ENCODE measurements at places on chromosomes 6 and 20.

DNA sequence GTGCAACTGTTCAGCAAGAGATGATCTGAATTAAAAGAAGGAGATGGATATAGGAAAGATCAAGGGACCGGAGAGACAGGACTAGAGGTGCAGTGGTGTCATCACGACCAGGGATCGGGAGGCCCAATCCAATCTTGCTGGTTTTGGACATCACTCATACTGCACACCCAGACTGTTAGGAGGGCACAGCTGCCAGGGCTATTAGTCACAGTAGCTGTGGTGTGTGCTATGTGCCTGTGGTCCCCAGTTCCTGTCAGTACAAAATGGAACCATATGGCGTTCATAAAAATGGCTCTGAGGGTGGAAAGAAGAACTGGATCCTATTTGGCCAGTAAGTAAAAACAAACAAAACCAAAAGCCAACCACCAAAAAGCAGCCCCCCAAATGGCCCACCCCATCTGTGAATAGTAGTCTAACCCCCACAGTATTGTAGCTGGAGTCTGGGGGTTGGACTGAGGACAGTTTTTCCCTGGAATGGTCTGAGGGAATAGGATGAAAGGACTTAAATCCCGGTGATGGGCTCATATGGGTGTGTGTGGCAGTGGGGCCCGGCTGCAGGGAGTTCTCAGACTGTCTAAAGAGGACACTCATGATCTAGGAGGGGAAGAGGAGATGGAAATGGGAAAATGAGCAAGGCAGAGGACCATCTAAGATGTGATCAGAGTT, 9.3 kb upstream of the NNAT start:
- DNase-seq = no peak

DNA sequence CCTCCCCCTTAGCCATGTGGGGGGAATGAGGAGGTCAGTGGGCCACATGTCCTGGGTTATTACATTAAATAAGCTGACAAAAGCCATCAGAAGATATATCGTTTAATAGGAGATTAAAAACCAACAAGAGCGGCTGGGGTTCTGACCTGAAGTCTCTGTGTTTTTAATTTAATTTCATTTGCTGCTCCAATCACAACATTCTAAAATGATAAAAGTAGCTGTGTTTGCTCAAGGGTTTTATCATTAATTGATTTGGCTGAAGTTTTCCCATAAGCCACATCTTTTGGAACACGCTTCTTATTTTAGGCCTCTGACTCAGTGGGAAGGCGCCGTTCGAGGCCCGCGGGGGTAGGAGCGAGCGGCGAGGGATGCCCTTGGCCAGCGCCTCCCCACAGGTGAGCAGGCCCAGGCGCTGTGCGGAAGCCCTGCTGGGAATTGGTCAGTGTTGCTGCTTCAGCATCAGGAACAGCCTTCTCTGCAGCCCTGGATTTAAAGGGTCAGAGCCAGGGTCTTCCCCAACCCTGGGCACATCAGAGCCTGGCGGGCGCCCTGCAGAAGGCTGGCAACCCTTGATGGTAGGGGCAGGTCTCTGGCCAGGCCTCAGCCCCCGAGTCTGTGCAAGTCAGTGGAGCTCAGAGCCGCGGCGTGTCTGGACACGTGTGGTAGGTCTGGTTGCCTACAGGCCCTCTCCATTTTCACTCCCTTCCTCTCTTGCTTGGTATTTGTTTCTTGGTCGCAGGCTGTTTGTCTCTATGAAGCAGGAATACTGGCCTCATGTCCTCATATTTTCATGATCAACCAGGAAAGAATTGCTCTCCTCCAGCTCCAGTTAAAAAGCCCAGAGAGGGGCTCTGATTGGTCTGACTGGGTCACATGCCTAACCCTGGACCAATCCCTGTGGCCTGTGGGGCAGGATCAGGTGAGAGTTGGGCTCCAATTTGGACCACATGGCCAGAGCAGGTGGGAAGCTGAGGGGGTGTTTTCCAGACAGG, 30.9 kb upstream of the MLN start:
- no peak for DNase-seq

DNA sequence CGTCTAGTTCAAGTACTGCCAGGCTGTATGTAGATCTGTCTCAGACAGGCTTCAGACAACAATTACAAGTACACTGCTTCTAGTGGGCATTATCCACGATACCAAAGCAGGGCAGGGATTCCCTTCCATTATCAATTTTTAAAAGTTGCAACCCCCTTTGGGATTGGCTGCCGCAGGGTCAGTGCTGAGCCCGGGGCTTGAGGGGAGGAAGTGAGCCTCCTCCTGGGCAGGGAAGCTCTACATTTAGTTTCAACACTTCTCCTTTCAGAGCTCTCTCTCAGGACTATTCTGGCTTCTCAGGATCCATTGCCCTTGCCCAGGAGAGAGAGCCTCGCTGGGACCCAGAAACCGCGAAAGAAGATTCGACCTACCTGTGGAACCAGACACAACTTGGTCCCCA, 1.5 kb downstream of the HTR1B start:
- DNase-seq = no peak

DNA sequence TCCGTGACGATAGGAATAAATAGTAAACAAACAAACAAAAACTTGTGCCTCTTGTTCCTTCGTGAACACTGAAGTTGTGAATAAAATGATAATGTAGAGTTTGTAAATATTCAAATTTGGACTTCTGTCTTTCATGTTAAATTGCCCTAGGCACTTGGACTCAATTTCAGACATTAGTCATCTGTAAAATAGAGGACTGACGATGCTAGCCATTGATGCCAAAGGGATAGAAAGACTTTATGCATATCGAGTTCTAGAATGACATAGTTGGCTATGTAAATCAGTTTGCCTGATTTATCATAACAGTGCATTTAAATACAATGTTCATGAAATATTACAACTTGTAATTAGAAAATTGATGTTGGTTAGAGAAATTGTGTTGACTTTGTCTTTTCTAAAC, 45.9 kb upstream of the FLRT3 start:
- no peak for DNase-seq

GRCh38 chr20:43658723-43659419, 8.0 kb upstream of the MYBL2 start:
- DNase-seq = no peak

GRCh38 chr6:3265671-3266070, 6.9 kb downstream of the PSMG4 start:
- no peak for DNase-seq

GRCh38 chr20:58545565-58546415, 30.6 kb upstream of the APCDD1L start:
- DNase-seq = no peak

- DNase-seq = no peak
Measured at GRCh38 chr6:167152862-167153261, 4.9 kb downstream of the GPR31 start.

- DNase-seq = no peak
Measured at GRCh38 chr20:62897666-62898065, 28.6 kb downstream of the DIDO1 start.

DNA sequence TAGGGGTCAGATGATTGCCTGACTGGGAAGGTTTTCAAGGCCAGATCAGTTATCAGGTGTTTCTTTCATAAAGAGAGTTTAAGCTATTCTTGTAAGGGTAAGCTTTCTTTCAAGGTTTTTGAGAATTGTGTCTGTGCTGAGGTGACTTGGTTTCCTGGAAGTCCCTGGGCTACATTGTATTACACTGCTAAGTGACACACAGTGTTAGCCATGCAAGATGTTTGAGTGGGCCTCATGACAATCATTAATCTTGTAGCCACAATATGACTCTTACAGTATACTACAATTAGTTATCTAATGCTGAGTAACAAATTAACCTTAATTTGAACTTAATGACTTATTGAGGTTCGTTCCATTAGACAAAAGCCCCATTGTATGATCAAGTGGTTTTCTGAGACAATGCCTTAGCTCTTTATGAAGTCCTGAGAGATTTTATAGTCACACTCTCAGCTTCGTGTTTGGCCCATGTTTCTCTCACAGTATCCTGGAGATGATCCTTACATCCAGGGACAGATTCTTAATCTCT, 186.7 kb downstream of the RPS12 start:
- DNase-seq = no peak
